ENCODE measurements at places on chromosomes 12 and 14. TPM values are rescaled to one million over a fixed set of nuclear protein-coding genes. Genes with fewer than 3 reads are reported as not detected.

- DNase-seq = no peak
Observed at GRCh38 chr14:72550513-72550912, 343.4 kb downstream of the DPF3 start.

- DNase-seq = no peak
Observed at GRCh38 chr14:61262082-61262481, 19.1 kb downstream of the TMEM30B start.

GLT1D1 gene
- total RNA-seq = 0.75 TPM

OR10P1 gene
- total RNA-seq = not detected

DNA sequence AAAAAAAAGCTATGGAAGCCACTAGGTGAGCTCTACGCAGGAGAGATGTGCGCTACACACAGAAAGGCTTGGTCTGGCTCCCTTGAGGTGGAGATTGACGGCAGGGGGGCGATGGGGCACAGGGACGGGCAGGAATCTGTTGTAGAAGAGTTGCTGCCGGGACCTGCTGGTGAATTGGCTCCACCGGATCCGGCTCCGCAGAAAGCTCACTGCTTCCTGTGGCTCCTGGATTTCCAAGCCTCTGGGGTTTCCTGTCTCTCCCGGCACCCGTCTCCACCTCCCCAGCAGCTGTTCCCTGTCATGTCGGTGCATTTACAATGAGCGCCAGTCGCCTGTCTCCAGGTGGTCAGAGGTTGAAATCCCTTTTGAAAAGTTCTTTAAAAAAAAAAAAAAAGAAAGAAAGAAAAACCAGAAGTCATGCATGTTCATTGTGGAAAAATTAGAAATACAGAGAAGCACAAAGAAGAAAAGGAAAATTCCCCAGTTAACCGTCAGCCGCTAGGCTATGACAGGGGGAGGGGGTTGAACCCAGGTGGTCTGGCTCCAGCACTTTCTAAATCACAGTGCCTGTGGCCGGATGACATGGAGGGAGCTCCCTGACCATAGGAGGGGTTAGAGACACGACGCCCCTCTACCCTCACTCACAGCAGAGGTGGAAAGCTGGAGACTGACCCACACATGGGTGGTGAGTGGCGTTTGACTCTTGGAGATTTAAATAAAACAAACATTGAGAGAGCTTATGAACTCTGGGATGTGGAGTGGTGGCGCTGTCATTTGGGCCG is 20.8 kb downstream of the FAM222A start:
- no peak for DNase-seq

GRCh38 chr14:33527023-33527634 is 423.7 kb downstream of the EGLN3 start:
- DNase-seq = no peak

GRCh38 chr12:131535779-131536178 is 175.1 kb upstream of the SFSWAP start:
- DNase-seq = no peak

GRCh38 chr14:80005561-80005960 is 205.7 kb downstream of the DIO2 start:
- no peak for DNase-seq

GRCh38 chr12:57816855-57817151 is 1.7 kb downstream of the AVIL start:
- no peak for DNase-seq

CLEC6A gene
- not detected for total RNA-seq

MYF6 gene
- not detected for total RNA-seq

TMEM119 gene
- total RNA-seq = 0.08 TPM

GPX2 gene
- 97.1 TPM for total RNA-seq

DNA sequence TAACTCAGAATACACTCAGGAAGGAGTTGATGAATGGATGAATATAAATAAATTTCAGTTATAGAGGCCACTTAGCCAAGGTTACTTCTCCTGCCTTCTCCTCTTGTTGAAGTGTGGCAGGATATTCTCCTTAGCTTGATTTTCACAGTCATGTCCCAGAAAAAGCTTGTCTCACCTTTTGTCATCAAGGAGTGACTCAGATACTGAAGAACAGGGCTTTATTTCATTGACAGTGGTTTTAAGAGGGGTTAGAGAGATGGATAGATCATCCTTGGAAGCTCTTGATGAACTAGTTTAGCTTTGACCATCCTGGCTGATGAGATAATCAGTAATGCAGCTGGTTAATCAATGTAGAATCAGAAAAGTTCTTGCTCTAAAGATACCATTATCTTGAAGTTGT is 35.0 kb upstream of the CFAP54 start:
- no peak for DNase-seq

PTPRB gene
- 4.0 TPM for total RNA-seq

DNA sequence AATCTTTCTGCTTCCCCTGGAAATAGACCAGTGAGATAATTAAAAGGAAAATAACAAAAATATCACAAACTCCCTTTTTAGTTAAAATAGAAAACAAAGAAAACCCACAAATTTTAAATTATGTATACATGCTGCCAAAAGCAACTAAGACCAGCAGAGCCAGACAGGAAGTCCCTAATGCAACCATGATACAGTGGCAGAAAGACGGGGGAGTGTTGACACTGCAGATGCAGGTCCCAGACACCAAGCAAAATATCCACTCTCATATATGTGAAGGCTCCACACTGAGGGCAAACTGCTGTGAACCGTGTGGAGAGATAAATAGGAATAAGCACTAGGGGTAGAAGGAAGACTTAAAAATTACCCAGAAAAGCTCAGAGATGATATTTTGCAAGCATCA is 401.0 kb downstream of the BTG1 start:
- no peak for DNase-seq

- no peak for DNase-seq
Observed at GRCh38 chr14:44438936-44439335, 68.1 kb downstream of the FSCB start.

- no peak for DNase-seq
Observed at GRCh38 chr12:49792976-49793580, 35.1 kb downstream of the NCKAP5L start.

CD4 gene
- total RNA-seq = 8.3 TPM

- DNase-seq = no peak
Observed at GRCh38 chr12:46486588-46486987, 114.0 kb upstream of the SLC38A2 start.

DNA sequence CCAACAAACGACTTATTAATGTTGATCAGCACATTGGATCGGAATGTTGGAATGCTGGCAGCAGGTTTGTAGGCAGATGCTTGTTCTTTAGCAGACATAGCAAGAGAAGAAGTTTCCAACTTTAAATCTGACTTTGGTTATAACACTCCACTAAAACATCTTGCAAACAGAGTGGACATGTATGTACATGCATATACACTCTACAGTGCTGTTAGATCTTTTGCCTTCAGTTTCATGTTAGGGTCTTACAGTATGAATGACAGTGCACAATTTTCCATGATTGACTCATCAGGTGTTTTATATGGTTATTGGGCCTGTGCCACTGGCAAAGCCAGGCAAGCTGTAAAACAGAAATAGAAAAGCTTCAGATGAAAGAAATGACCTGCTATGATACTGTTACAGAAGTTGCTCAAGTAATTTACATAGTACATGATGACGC is 14.3 kb upstream of the DHRS7 start:
- DNase-seq = no peak

- DNase-seq = no peak
Observed at GRCh38 chr12:83527810-83528209, 841.1 kb downstream of the TMTC2 start.

DNA sequence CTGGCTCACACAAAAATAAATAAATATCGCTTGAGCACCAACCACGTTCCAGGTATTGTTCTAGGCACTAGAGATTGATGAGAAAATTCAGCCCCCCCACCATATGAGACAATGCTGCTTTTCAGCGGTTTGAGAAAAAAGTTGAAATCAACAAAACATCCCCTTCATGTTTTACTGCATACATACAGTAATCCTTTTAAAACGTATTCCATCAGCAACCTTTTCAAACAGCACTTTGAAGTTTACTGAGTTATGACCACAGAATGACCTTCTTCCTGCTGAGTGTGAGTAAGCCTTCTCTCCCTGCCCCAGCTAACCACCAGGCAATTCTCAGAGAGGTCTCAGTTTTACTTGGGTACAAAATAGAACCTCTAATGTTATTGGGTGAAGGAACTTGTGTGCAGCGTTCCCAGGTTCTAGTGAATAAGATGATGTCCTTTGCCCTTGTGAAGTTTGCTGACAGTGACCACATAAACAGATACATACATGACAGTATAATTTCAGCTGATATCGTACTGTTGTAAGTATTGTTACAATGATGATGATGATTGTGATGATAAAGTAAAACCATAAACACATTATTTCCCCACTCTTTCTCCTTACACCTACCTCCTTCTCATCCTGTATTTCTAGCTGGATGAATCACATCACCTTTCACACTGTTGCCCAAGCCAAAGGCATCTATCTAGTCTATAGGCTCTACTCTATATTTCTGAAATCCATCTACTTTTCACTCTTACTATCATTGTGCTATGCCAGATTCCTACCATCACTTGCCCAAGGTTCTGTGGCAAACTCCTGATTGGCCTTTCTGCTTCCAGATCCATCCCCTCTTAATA is 124.4 kb upstream of the KRR1 start:
- no peak for DNase-seq

FGD4 gene
- total RNA-seq = 30.3 TPM

DNA sequence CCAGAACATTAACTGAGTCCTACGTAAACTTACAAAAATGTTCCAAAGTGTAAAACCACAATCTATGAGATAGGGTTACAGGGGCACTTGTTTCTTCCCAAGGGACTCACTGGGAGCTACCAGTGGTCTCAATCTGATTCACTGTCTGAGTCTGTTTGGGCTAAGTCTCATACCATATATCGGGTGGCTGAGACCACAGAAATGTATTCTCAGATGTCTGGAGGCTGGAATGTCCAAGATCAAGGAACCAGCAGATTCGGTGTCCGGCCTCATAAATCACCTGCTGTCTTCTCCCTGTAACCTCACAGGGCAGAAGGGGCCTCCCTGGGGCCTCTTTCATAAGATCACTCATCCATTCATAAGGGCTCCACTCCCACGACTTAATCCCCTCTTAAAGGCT is 616.3 kb upstream of the TMEM132C start:
- no peak for DNase-seq

ANHX gene
- total RNA-seq = not detected

- DNase-seq = no peak
Observed at GRCh38 chr12:15783288-15783687, 5.9 kb downstream of the EPS8 start.

PLEKHD1 gene
- total RNA-seq = not detected

GRCh38 chr14:51677266-51677665 is 25.6 kb downstream of the FRMD6 start:
- no peak for DNase-seq

- DNase-seq = no peak
Observed at GRCh38 chr12:83559650-83560049, 872.9 kb downstream of the TMTC2 start.

TAS2R14 gene
- total RNA-seq = 0.80 TPM

DNA sequence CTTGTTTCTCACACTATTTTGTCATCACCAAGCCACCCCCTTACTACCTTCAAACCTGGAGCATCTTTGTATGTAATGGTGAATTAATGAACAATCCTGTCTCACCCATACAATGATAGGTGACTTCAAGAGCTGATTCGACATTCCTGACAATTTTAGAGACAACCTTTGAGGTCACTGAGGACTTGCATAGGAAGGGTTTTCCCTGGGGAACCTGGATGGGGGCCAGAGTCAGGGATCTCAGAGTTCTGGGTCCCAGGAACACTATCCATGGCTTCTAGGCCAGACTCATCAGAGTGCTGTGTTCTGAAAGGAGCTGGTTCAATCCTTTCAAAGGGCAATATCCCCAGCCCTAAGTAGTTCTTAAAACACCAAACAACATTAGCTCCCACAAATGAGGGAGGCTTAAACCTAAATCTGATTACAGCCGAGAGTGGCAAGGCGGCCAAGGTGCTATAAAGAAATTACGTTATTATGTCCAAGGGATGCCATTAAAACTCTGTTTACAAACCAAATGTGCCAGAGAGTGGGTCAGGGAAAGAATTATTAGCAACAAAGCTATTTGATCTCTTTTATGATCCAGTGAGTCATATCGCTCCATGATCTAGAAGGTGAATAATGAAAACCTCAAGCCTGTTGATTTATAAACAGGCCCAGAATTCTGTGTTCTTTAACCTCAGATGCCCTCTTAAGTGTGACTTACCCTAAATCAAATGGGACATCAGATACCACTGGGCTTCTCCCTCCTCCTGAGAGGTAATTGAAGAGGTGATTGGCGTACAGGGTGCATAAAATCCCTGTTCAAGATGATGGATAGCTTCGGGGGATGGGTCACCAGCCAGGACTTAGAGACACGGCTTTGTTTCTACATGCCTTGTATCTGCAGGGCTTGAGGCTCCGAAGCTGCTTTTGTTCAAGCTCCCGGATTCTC is 230.2 kb upstream of the TBX3 start:
- DNase-seq = no peak

CCND2 gene
- 49.8 TPM for total RNA-seq

DNA sequence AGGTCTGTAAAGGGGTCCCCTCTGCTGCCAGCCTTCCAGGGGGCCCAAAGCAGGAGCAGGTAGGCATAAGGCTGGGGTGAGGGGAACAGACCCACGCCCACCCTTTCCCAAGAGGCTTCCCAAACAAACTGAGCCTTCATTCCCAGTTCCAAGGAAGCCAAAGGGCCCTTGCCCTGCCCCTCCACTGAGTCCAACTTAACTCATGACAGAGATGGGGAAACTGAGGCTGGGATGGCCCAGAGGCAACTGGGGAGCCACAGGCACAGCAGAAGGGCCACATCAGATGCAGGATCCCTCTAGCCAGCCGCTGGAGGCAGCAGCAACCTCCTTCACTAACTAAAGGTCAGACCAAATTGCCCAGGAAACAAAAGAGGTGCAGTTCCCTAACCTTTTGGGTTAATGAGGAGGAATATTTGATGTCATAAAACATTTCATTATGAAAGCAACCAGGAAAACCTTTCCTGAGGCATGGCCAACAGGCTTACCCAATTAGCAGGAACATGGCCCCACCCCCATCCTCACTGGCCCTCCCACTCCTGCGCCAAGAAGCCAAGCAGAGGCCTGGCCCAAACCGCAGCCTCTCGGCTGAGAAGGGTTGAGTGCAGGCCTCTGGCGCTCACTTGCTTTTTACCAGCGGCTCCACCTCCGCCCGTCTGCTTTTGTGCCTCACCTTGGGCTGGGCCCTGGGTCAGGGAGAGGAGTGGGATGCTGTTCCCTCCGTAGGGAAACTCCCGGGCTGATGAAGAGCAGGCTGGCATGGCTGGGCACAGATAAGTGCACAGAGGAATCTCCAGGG is 293.5 kb upstream of the RTL1 start:
- DNase-seq = no peak

DNA sequence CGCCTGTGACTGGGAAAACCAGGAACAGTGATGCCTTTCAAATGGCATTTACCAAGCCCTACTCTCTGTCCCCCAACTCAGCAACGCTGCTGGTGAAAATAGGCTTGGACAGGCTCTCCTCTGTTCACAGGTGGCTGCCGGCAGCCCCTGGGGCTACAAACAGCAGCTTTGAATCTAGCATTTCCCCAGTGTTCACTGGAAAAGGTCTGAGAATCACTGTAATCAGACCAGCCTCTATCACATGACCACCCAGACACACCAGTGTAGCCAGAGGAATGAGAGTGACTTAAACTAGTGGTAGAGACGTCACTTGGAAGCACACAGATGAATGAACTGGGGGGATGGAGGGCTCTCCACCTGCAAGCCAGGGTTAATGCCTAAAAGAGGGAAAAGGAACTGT is 151.8 kb downstream of the FOXN3 start:
- no peak for DNase-seq

EFS gene
- 22.5 TPM for total RNA-seq

- no peak for DNase-seq
Observed at GRCh38 chr12:132653567-132654290, 33.4 kb downstream of the POLE start.

ZDHHC22 gene
- not detected for total RNA-seq

TMPRSS12 gene
- total RNA-seq = not detected

SYNDIG1L gene
- not detected for total RNA-seq

- DNase-seq = no peak
Observed at GRCh38 chr14:52068615-52069306, at the start of gene NID2. Gene NID2 (minus strand): TSS chr14:52069059. CDS start chr14:52068994, 65 bp downstream.

All from esophagus squamous epithelium (tissue), 5 donors.